ENCODE measurements at places on chromosomes 6 and 20.
A peak's percentile ranks its signal among the peaks of the same experiment; 100 is the strongest.

DNA sequence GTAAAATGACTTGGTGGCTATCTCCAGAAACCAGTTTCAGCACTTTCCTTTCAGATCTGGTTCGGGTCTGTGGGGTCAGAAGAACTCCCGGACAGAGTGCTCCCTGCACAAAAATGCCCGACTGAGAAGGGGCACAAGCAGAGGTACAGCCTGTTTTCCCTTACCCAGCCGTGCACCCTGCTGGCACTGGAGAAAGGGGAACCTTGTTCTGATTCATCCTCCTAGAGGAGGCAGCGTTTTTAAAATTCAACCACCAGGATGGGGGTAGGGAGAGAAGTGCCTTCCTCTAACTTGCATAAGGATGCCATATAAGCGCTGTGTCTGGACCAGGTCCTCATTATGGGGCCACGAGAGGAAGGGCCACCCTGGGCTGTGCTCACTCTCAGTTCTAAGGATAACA lies 17.6 kb downstream of the RIMS4 start:
- ATAC-seq: no peak

DNA sequence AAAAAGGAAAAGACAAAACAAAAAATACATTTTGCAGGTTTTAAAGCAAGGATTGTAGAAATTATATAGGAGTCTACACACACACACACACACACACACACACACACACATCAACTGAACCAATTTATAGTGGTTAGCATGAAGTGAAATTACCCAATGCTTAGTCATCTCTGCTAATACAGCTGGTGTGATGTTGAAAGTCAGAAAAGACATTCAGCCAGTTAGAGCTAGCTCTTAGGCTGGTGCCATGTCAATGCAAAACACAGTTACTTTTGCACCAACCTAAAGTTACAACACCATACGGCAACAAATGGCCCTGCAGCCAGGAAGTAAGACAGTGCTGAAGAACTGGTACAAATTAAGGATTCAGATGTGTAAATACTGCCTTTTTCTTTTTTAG lies 15.2 kb downstream of the FAM210B start:
- peak; percentile 94 for ATAC-seq

- ATAC-seq: no peak
These were observed 27.8 kb upstream of the MYCT1 start for GRCh38 chr6:152669895-152670294.

- no peak for ATAC-seq
These were observed 4.1 kb downstream of the TSBP1 start for GRCh38 chr6:32367644-32368043.

DNA sequence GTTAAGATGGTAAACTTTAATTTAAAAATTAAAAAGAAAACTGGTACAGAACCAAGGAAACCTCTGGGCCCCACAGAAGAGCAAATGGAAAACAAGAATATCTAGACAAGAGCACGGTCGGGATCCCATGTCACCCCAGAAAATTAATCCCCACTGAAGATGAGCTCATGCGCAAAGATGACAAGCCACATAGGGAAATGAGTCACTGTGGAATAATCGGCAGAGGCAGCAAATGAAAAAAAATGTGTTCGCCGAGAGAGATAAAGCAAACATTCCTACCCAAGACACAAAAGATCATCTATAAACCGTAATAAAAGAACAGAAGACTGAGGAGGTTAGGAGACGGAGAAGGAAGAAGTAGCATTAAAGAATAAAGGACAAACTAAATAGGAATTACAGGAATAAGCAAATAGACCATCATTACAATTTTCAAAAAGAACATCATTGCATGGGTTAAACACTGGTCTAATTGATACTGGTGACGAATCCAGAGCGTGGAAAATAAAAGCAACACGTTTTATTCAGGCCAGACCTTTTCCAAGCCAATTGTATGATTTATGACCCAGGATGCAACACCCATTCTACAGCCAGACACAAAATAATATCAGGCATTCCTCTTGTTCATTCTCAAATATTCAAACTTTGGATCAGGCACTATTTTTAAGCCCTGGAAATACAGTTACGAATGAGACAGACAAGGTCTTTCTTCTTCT lies 138.0 kb upstream of the ARID1B start:
- ATAC-seq: no peak

DNA sequence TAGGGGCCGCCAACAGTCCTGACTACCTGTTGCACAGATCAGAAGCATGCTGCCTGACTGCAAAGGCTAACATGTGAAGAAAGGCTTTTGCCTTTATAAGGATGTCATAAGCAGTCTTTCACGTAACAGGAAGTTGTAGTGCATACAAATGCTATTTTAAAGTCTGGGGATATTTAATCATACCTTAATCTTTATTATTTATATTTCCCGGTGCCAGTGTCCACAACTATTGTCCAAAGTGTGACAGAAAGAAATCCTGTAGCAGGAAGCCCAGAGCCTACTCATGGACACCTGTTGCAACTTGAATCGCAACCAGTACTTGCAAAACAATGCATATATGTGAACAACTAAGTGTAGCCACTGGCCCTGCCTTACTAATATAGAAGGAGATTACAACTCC lies 235.8 kb downstream of the ALDH8A1 start:
- ATAC-seq: no peak

- no peak for ATAC-seq
These were observed 5.9 kb upstream of the CDK5RAP1 start for GRCh38 chr20:33407251-33407650.

- ATAC-seq: no peak
These were observed 56.8 kb downstream of the KHDRBS2 start for GRCh38 chr6:62229231-62229630.

DNA sequence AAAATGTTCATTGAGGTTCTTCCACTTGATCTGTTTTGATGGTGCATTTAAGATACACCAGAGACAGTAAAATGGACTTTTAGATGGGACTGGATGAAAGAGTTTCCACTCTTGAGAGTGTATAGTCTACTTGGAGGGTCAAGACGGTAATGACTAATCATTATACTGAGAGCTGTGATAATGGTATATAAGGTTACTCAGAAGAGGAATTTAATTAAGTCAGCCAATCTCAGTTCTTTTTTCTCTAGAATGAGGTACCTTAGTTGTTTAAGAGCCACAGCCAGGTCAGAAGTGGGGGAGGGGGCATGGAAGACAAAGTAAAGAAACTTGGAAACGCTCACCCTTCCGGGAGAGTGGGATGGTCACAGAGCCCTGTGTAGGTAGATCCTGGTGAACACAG lies 123.9 kb downstream of the MAP3K4 start:
- ATAC-seq: no peak

GRCh38 chr20:63009045-63009961 lies 2.5 kb upstream of the BHLHE23 start:
- peak; percentile 79 for ATAC-seq

GRCh38 chr6:118893064-118893806 lies 717 bp upstream of the ASF1A start:
- ATAC-seq: peak; percentile 8

GRCh38 chr20:57544838-57545564 lies 15.9 kb upstream of the PCK1 start:
- ATAC-seq: no peak

- no peak for ATAC-seq
These were observed 8.0 kb downstream of the PGM3 start for GRCh38 chr6:83185096-83185495.

DNA sequence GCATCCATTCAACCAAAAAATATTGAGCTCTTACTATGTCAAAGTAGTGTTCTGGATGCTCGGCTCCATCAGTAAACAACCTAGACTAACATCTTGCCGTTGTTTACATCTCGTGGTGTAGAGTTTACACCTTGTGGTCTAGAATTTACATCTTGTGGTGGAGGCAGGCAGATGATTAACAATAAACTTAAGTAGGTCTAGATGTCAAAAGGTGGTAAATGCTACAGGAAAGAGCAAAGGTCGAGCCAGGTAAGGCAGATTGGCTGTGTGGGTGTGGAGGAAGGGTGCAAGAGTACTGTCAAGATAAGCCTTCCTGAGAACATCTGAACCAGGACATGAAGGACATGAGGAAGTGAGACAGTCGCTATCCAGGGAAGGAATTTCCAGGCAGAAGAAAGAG lies 88.4 kb upstream of the ESR1 start:
- ATAC-seq: no peak

- ATAC-seq: peak; percentile 92
These were observed 172.7 kb upstream of the NOX3 start for GRCh38 chr6:155628306-155628705.

DNA sequence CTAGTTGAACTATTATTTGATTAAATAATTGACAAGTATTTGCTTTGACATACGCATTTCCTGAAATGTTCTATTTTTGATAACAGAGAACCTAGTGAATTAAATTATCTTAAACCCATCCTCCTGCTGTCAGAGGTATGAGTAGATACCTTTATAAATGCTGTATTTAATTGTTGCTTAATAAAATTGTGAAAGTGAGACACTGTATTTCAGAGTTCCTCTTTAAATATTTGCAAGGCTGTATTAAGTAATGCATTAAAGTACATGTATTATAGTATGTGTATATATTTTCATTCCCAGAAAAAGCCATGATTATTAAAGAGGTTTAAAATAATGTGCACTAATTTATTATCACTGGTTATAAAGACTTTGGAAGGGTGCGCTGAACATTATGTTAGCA lies 483.8 kb downstream of the TFAP2B start:
- no peak for ATAC-seq

DNA sequence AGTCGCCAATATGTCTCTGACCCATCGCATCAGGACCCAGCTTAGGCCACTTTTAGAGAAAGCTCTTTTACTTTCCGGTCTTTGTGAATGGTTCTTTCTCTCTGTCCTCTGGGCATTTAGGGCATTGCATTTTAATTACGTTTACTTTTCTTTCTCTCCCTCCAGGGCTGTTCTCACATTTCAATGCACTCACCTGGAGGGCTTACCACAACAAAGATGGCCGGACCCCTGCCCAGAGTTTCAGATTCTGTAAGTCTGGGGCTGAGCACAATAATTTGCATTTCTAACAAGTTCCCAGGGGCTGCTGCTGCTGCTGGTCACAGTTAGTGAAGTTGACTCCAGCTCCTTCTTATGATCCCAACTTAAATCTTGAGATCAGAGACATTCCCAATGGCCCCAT lies 3.0 kb downstream of the ANKRD66 start:
- no peak for ATAC-seq

DNA sequence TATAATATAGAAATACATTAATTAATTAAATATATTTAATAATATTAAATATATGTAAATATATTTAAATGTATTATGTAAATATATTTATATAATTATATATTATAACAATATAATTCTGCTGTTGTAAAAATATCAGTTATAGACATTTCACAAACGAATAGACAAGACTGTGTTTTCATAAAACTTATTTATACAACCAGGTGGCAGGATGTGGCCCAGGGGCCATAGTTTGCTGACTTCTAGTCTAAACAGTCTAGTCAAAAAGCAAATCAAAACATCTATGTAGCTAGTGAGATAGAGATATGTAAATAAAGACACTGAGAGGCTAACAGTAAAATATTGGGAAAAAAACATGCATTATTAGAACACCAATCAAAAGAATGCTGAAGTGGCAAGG lies 136.4 kb downstream of the TBXT start:
- no peak for ATAC-seq

DNA sequence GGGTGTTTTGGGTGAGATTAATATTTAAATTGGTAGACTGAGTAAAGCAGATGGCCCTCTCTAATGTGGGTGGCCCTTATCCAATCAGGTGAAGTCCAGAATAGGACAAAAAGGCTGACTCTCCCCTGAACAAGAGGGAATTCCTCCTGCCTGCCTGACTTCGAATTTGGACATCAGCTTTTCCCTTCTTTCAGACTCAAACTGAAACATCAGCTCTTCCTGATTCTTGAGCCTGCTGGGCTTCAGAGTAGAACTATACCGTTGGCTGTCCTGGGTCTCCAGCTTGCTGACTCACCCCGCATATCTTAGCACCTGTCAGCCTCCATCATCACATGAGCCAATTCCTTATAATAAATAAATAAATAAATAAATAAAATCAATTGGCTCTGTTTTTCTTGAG lies 15.0 kb upstream of the TGM6 start:
- no peak for ATAC-seq

DNA sequence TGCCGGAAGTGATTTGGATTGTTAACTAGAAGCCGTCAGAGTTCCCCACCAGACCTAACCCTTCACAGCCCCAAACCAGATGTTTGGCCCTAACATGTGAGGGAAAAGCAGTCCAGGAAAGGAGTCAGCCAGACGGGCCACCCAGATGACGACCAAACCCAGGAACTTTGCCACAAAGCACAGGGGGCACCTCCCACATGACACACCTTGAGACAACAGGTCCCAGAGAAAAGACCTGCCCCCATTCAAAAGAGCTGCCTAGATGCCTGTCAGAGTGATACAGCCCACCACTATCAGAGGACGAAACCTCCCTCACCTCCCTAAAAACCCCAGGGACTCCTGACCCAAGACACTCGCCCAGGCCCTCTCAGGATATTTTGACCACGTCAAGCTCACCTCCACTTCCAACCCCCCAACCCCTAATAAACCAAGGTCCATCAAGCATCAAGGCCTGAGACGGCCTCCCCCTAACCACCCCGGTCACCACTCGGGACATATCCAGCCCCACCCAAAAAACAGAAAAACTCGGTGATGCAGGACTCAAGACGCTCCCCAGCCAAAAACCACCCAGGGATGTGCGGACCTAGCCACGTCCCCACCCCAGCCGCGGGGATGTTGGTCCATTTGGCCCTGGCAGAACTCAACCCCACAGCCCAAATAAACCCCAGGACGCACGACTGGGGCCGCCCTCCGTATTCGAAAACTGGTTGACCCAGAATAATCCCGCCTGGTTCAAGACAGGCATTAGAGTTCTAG lies 662 bp downstream of the ZNF343 start:
- ATAC-seq: no peak

- peak; percentile 28 for ATAC-seq
These were observed 5.7 kb downstream of the BCL2L1 start for GRCh38 chr20:31716818-31717477.

DNA sequence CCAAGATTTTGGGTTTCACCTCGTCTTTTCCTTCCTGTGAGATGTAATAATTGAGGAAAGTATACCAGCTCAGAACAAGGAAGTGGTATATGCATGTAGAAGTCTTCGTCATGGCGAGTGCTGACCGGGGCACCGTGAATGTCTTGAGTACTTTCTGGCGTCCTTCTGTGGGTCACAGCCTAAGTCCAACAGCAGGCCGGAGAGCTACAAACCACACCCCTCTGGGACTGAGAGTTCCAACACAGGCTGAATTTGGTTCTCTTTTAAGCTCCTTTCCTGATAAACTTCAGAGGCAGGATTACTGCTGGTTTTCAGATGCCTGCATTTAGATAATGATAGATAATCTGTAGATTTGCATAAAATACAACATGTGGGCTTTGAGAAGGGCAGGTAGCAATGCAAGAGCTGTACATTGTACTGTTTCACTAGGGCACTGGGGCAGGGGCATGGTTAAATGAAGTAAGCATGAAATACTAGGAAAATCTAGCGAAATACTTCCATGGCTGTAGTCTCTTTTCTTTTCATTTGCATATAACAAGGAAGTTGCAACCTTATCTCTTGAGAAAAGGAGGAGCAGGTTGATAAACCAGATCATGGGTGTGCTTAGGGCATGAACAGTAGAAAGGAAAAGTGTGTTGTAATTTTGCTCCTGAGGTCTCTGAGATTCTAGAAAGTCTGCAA lies at the start of gene ADTRP:
Gene ADTRP (minus strand): TSS at position 156 of the 681 bp plus-strand sequence. CDS start 44 bp downstream, at position 112.
- no peak for ATAC-seq
